Left forelimb (tissue), 1 donor: ENCODE measurements at places on chromosomes 5 and 9.

DNA sequence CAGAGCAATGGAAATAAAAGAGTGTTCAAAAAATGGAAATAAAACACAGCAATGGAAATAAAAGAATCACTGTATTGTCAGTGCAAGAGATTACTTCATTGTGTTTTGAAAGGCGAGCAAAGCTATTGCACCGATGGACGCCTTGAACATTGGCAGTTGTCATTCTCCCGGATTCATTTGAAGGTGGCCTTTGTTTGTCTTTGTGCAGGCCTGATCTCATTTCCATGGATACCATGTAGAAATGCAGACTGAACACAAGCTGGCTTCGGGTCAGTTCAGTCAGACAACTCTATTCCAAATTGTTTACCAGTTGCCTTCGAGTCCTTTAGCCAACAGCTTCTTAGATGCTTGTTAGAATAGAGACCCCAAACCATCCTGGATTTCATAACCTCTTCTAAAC lies 8.3 kb downstream of the ITGA2 start:
- no peak for DNase-seq

GRCh38 chr5:156350256-156350655 lies 23.3 kb downstream of the SGCD start:
- DNase-seq, result no peak

- DNase-seq, result no peak
Measured at GRCh38 chr5:150585781-150586341, 54.6 kb upstream of the SYNPO start.

DNA sequence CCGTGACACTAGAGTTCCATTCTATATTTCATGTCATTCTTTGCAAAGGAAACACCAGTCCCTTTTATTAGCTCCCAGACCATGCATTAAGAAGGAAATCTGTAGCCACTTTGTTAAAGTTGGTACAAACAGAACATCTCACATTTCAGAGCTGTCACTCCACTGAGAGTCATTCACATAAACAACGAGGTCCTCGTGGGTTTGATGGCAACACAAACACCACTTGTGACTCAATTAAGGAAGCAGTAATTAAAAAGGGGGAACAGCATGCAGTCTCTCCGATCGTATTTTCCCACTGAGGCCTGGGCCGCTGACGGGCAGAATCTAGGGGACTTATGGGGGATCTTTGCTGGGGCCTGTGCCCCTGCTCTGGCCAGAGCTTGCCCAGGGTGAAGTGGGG lies 94.2 kb upstream of the ZNF618 start:
- peak; percentile 45 for DNase-seq

GRCh38 chr5:180191716-180192115 lies 17.3 kb downstream of the RASGEF1C start:
- no peak for DNase-seq
